ENCODE measurements at places on chromosomes 16 and 17.

GRCh38 chr16:89167425-89167941, 4.1 kb upstream of the CDH15 start:
- peak; percentile 88 for DNase-seq

DNA sequence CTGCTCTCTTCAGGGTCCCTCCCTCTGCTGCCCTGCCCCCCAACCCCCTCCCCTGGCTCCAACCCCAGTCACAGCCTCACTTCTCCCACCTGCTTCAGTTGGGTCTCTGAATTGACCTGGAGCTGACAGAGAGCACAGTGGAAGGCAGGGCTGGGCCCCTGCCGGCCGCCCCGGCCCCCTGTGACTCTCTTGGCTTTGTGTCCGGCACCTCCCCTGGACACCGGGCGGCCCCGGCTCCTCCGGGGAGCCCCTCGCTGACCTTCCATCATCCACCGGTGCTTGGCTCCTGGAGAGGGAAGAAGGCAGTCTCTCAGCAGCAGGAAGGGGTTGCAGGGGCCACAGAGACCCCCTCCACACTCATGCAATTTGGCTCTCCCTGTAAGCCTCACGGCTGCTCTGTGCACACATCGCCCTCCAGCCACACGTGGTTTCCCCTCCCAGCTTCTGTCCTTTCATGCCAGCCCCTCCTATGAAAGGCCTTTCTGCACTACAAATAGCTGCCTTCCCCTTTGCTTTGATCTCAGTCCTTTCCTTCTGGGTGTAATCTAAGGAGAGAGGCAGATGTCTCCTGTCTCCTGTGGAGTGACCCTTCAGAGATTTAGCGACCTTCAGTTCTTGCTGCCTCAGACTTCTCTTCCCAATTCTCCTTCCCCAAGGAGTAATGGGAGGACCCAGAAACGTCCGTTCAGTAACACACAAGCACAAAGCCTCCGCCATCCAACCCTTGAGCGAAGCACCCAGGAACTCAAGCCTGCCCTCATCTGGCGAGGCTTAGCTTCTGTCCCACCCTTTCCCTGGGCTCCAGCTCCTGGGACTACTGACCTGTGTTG, 8.3 kb downstream of the NKIRAS2 start:
- no peak for DNase-seq

- DNase-seq, result no peak
Measured at GRCh38 chr17:6420173-6420641, 14.7 kb downstream of the AIPL1 start.

GRCh38 chr17:44707755-44708400, 587 bp upstream of the DBF4B start:
- no peak for DNase-seq

DNA sequence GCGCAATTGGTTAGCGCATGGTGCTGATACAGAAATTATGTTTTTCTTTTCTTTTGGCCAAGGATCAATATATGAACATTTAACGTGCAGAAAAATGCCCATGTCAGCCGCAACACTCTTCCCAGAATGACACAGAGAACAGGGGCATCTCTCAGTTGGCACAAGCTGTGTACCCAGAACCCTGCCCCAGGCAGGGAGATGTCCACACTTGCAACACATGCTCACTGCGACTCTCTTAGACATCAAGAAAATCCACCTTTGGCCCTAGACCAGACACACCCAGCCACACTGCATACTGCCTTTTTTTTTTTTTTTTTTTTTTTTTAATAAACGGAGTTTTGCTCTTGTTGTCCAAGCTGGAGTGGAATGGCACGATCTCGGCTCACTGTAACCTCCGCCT, 17.0 kb downstream of the PITPNA start:
- no peak for DNase-seq

DNA sequence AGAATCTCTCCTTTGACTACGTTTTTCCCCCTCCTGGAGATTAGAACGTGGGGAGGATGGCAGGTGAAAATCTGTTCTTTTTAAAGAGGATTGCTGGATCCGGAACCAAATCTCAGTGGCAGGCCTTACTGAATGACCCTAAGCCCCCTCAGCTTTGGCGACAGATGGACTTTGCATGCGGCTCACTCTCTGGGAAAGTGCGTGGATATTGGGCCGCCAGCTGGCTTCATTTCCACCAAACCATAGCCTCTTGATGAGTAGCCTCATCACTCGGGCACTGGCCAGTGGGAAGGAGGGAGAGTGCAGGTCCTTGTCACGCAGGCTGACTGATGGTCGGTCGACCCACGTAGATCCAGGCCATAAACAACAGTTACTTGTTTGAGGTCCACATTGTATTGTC, 31.3 kb upstream of the CCDC182 start:
- DNase-seq, result no peak

- no peak for DNase-seq
Measured at GRCh38 chr16:66534376-66534799, 15.5 kb downstream of the TK2 start.

DNA sequence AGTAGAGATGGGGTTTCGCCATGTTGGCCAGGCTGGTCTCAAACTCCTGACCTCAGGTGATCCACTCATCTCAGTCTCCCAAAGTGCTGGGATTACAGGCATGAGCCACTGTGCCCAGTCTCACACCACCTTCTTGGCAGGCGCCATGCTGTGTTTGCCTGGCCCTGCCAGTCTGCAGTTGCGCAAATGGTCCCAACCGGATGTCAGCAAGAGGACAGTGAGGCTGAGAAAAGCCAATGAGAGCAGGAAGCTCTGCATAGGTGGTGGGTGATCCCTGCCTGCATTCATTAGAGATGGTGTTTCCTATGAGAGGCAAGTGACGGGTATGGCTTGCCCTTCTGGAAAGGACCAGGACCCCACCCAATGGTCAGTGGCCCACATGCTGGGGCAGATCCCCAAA, 59.3 kb downstream of the PECAM1 start:
- no peak for DNase-seq

DNA sequence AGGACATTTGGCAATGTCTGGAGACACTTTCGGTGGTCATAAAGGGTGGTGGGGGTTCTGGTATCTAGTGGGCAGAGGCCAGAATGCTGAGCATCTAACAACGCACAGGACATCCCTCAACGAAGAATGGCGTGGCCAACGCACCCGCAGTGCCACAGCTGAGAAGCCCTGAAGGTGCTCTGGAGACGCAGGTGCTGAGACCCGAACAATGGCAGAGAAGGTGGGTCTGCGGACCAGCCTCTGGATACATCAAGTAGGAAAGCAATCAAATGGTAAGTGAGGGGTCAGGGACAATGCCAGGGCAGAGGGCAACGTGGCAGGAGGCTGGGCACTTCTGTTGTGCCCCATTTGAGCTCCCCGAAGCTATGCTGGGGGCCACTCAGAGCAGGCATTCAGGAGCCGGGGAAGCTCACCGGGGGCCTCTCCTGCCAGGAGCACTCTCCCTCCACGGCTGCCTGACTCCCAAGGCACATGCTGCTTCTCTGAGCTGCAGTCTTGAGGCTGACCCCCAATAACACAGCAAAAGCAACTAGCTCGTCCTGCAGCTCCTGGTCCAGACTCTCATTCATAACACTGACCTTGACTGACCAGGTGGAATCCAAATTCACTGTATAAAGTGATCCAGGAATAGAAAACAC, 26.0 kb downstream of the SPHK1 start:
- no peak for DNase-seq

DNA sequence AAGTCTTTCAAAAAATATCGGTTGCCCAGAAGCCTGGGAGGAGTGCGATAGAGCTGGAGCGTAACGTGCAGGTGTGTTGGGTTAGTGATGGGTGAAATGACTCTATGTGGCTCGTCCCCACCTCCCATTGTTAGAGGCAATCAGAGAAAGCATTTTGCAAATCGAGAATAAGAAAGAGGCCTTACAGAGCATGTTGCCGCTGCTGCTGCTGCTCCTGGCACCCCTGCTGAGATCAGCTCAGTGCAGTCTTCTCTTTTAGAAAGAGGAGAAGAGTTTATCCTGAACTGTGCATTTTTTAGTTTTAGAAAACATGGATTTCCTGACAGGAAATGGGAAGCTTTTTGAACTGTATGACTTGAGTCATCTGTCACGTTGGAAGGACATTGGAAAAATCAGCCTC, 774.5 kb upstream of the RBFOX1 start:
- no peak for DNase-seq

DNA sequence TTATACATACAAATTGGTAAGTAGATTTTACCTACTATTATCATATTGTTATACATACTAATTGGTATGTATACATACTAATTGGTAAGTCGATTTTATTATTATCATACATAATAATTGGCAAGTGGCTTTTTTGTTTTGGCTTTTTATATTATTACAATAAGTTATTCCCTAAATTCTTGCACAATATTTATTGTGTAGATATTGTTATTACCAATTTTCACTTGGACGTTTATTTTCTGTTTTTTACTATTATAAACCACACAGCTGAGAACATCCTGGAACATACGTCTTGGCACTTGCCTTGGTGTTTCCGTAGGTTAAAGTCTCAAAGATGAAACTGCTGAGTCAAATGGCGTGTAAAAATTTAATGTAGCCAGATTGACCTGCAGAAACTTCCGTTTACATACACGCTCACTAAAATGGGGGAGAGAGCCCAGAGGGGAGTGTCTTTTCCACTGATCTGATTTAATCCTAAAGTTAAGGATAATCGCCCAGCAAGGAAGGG, 18.9 kb downstream of the GNGT2 start:
- DNase-seq, result no peak

GRCh38 chr16:2963074-2963722, 877 bp upstream of the KREMEN2 start:
- no peak for DNase-seq

GRCh38 chr17:54694287-54694887, 206.3 kb upstream of the TOM1L1 start:
- DNase-seq, result no peak
